ENCODE measurements at places on chromosomes 1 and 21.
A peak's percentile ranks its signal among the peaks of the same experiment; 100 is the strongest.

- DNase-seq = no peak
These were observed 33.1 kb downstream of the FOXO6 start for GRCh38 chr1:41394369-41394744.

- no peak for DNase-seq
These were observed 68.3 kb downstream of the MPZL1 start for GRCh38 chr1:167790117-167790516.

DNA sequence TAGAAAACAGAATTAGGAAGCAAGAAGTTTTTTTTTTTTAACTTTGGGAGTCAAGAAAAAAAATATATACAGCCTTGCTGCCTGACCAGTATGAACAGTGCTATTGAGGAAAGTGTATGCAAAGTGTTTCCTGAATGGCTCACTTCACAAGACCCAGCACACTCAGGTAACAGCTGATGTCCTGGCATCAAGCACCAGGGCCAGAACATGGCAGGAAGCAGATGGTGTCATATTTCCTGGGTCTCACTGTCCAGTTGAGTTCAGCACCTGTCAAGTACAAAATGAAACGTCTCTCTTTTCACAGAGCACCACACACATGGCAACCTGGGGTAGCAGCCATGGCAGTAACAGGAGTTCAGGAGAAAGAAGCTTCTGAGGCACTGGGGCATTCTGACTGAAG, 372.3 kb downstream of the TTLL7 start:
- no peak for DNase-seq

DNA sequence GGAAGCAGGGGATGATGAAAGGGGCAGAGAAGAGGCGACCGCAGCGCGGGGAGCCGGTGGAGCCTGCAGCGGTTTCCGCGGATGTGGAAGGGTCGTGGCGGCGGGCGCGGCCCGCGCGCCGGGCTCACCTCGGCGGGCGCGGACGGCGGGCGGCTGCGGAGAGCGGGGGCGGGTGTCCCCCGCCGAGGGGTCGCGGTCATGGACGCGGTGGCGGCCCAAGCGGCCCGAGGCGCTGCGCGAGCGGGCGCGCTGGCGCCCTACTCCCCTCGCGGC, 572 bp downstream of the LPGAT1 start:
- DNase-seq = no peak

- DNase-seq = no peak
These were observed 35.0 kb downstream of the MYSM1 start for GRCh38 chr1:58664881-58665280.

- no peak for DNase-seq
These were observed 868.2 kb upstream of the CXADR start for GRCh38 chr21:16644685-16645084.

DNA sequence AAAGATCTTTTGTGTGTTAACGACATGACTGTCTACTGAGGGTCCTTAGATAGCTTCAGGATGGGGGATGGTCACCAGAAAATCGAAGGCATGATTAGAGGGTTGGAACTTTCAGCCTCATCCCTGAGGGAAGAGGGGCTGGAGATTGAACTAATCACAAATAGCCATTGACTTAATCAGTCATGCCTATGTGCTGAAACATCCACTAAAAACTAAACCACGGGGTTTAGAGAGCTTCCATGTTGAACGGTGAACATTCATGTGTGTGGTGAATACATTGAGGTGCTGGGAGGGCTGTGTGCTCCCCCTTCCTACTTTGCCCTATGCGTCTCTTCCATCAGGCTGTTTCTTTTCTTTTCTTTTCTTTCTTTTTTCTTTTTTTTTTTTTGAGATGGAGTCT, 17.0 kb downstream of the RBP7 start:
- no peak for DNase-seq

GRCh38 chr21:32411350-32412161, 950 bp upstream of the EVA1C start:
- DNase-seq = peak; percentile 62

DNA sequence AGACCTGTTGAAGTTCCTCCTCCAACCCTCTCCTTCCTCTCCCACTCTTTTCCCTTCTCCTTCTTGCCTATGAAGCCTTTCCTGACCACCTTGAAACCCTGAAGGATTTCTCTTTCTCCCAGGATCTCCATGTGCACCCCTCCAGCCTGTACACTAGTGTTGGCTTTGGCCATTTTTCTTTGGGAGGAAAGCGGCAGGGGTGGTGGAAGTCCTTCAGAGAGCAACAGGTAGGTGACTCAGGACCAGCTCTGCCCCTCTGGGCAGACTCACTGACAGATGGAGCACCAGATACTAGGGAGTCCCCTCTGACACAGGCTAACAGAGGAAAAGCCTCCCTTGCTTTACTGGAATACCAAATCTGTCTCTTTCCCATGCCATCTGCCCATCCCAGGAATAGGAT, 4.6 kb downstream of the SLC26A9 start:
- no peak for DNase-seq

DNA sequence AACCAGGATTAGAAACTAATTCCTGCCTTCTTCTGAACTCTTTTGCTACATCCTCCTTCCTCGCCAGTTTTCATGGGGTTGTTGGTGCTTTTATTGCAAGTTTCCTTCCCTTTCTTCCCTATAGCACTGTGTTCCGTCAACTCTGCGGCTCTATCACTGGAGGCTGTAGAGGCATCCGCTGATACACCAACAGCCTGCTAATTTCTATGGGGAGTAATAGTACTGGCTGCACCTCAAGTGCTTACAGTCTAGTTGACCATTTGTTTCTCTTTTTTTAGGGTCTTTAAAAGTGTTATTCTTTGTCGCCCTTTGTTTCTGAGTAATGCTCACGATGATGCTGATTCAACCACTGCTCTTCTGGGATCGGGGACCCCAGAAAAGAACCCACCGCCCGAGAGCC, 746 bp downstream of the MIS18A start:
- no peak for DNase-seq

- no peak for DNase-seq
These were observed 4.5 kb upstream of the SCMH1 start for GRCh38 chr1:41246568-41246967.

DNA sequence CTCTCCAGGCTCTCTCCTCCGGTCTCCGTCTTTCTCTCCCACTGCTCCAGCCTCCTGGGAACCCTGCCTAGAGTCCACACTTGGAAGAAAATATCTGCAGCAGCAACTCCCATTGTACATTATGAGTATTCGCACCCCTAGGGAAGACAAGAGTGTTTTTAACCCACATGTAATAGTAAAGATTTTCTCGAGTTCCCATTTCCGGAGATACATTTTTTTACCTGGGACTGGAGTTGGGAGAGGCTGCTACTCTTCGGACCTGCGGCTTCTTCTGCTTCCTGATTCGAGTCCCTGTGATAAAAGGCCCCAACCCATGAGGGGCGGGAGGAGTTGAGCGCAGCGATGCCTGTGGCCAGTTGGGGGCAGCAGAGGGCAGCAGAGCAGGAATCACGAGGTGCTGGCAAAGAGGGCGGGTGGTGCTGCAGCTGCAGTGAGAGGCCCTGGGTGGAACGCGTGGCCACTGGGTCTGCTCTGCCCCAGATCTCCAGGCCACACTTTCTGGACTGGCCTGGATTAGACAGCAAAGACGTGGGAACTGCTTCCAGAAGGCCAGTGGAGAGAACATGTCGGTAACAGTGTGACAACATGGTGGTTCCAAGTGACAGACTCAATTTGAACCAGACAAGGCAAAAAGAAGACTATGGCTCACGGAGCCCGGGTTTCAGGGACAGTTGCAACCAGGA, 221.0 kb upstream of the CSF3R start:
- peak; percentile 55 for DNase-seq

DNA sequence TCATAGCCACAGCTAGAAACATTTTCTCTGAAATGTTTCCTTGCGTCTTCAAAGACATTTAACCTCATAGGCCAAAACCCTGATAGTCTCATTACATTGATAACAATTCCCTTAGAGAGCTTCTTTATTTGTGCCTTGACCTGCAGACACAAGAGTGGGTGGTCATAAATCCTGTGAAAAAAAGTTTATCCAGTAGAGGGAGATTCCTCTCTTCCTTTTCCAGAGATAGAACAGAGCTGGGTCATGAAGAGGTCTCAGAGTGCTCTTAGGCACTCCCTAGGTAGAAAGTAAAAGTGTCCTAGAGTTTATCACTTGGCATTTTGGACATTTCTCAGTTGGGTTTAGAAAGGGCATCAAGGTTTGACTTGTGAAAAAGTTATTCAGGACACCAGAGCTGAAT, 426.1 kb downstream of the NUF2 start:
- no peak for DNase-seq

GRCh38 chr1:64292399-64292798, 89.0 kb downstream of the UBE2U start:
- no peak for DNase-seq

DNA sequence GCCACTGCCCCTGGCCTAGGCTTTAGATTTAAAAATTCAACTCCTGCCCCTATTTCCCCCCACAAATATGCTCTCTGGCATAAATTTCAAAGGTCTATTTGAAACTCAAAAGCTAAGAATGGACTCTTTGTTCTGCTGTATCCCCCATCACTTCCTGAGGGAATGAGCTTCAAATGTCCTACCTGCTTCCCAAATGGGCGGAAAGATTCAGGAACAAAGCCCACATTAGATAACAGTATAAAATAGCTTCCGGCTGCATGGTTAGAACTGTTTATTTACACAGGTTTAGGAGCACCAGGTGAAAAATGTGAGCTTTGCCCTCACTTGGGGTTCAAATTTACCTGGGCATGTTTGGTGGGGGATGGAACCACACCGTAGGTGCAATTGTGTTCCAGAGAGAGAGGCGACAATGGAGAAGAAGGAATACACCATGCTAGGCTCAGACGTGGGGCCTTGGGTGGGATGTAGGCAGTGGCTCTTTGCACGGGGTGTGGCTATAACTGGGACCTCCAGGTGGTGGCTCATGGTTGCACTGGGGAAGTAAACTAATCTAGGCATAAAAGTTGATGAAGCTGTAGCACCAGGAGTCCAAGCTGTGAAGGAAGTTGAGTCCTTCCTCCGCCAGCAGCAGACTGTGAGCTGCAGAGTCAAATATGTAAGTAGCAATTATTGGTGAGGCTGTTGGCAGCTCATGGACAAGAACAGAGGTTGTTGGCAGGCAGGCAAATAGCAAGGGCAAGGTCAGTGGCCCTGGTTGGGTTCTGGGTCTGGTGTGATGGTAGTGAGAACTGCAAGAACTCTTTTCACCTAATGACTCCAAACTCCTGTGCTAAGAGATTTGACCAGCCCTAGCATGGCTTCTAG, 41.5 kb upstream of the SRSF10 start:
- DNase-seq = no peak

- DNase-seq = no peak
These were observed at the start of gene CFAP45 for GRCh38 chr1:159900086-159900680. Gene CFAP45 (minus strand): TSS chr1:159900165. CDS start chr1:159900098, 67 bp downstream.

DNA sequence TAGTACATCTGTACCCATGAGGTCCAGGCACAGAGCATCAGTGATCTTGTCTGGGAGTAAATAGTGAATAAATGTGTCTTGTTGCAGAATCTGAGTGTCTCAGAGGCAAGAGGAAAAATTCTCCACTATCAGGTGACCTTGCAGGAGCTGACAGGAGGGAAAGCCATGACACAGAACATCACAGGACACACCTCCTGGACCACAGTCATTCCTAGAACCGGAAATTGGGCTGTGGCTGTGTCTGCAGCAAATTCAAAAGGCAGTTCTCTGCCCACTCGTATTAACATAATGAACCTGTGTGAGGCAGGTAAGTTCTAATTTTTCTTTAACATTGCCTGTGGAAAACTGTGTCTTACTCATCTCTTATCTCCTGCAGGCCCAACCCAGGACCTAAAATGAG, 43.1 kb downstream of the IL12RB2 start:
- no peak for DNase-seq

All from activated naive CD4-positive, alpha-beta T cell treated with anti-CD3 and anti-CD28 coated beads, Interleukin-2, amount 50 U/mL, for 16 hours (primary cell).